ENCODE measurements at places on chromosomes 5 and 9.
A peak's percentile ranks its signal among the peaks of the same experiment; 100 is the strongest.

- DNase-seq, result peak; percentile 46
These were observed 334.4 kb downstream of the CWC27 start for GRCh38 chr5:65102976-65103711.

- no peak for DNase-seq
These were observed 471.3 kb upstream of the DAB2 start for GRCh38 chr5:39896104-39896503.

GRCh38 chr5:179827680-179828079 lies 7.0 kb downstream of the SQSTM1 start:
- no peak for DNase-seq

DNA sequence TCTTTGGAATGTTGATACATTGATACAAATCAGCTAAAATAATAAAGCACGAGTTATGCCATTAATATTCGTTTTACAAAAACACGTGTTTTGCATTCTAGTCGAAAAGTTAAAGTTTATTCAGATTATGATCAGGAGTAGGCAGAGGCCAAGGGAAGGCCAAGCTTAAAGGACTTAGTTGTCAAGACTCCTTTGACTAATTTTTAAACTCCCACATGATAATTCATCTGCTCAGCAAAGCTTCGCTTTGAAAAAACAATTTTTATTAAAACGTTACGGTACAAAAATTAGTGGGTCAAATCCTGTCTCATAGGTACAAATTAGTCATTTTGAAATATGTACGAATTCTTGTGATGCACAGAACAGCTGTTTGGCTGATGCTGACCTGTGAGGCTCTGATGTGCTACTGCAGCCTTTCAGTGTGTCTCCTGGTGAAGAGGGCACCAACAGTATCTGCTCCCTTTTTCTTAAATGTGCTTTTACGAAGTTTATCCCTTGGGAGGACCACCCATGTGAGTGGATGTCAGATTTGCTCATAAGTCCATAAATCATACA lies 23.0 kb upstream of the NR3C1 start:
- DNase-seq, result no peak

DNA sequence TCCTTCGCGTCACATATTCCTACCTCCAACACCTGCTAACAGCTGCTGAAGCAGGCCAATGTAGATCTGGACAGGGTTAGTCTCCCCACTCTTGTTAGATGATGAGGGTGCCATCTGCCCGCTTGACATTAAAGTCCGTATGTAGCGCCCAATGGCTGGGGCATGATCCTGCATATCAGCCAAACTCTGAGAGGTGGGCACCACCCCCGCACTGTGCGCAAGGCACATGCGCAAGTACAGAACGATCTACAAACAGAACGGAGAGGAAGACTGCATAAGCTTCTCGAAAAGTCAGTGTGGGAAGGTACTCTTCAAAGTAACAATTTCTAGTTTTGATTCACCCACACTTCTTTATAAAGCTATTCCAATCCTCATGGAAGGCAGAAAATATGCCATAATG lies 69.8 kb downstream of the ECPAS start:
- no peak for DNase-seq

GRCh38 chr5:74424162-74424868 lies 216.2 kb downstream of the ENC1 start:
- no peak for DNase-seq

DNA sequence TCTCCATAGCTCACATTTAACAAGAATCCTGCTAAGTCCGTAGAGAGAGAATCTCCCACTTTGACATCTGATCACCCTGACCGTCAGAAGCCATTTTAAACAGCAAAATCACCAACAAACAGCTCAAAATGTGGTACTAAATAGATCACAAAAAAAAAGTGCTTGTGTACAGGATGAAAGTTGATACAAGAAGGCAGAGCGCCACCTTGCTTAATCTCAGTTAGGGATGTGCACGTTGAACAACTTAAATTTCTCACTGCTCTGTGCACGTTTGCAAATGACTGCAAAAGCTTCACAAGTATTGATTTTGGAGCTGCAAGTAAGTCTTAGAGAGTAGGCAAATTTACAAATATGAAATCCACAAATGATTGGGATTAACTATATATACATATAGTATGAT lies 63.1 kb upstream of the NREP start:
- DNase-seq, result no peak

- no peak for DNase-seq
These were observed 108.6 kb upstream of the TLR4 start for GRCh38 chr9:117595650-117596049.

GRCh38 chr5:29867155-29867554 lies 1326.3 kb upstream of the CDH6 start:
- DNase-seq, result no peak

DNA sequence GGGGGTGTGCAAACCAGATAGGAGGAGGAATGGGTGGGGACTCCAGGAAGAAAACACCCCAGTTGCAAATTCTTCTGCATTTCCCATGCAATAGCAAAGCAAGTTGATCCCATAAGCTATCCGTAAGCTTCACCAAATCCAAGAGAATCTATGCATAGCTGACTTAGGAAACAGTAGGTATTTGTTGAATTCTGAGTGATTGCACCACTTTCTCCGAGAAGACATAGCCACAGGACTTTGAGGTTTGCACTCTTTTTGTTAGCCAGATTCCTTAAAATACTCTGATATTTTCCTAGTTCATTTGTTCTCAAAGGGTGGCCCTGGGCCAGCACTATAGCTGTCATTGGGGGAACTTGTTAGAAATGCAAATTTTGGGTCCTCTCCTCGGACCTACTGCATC lies 271.9 kb downstream of the SLIT3 start:
- no peak for DNase-seq

GRCh38 chr5:157961896-157962590 lies 103.1 kb upstream of the CLINT1 start:
- no peak for DNase-seq

DNA sequence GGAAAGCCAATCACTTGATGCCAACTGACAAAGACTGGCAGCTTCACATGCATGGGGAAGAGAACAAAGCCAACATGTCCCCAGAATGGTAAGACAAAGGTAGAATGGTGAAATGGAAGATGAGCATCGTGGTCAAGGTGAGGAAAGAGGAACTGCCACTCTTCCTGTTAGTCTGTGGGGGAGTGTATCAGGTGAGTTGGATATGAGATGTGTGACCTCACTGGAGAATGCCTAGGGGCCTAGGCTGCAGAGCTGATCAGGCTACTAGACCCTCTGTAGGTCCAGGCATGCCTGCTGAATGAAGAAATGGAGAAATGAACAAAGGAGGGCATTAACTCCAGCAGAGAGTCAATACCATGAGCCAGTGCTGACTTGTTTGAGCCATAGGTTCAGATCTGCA lies 112.4 kb upstream of the SLC1A3 start:
- DNase-seq, result no peak

GRCh38 chr9:120950421-120951388 lies 24.1 kb upstream of the TRAF1 start:
- no peak for DNase-seq

GRCh38 chr5:51997949-51998348 lies 614.7 kb downstream of the ISL1 start:
- DNase-seq, result no peak

DNA sequence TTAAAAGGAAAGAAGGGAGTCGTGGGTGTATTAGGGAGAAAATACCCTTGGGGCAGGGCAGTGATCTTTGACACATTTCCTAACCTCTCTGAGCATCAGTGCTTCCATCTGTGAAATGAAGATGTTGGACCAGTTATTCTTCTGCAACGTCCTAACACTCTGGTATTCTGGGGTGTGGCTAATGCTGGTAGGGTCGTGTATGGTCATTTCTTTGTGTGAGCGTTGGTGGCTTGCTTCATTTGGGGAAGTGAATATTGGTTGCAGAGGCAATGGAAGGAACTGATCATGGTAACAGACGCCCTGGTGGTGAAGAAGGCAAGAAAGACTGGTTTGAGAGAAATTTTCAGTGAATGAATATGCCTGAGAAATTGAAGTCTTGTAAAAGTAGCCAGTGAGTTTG lies 67.9 kb upstream of the TTC23L start:
- DNase-seq, result no peak

DNA sequence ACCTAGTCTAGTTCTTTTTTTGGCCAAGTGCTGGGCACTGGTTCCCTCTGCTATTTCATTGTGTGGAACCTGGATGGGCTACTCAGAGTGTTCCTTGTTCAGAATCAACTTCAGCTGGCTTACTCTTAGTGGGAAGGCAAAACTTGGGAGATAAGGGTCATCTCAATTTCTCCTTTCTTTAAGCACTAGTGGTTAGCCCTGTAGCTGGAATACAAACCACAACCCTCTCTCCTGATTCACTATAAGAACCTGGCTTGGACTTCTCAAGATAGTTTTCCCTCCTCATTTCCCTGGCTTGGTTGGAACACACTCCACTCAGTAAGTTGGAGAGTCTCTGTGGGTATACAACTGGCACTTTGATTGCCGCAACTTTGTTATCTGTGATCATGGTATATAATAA lies 35.1 kb downstream of the GRIA1 start:
- no peak for DNase-seq

GRCh38 chr5:156411-157072 lies 34.8 kb upstream of the LRRC14B start:
- no peak for DNase-seq

DNA sequence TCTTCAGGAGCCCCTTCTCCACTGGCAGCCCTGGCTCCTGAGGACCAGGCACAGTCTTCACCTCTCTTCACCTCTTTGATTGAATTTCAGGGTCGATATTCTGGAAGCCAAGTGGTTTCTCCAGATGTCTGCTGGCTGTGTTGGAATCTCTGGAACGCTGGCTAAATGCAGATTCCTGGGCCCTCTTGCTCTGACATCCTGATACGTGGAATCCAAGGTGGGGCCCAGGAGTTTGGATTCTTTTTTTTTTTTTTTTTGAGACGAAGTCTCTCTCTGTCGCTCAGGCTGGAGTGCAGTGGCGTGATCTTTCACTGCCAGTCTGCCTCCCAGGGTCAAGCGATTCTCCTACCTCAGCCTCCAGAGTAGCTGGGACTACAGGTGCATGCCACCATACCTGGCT lies 26.8 kb upstream of the IER5L start:
- DNase-seq, result no peak

GRCh38 chr5:79183617-79184016 lies 52.3 kb upstream of the JMY start:
- DNase-seq, result no peak

DNA sequence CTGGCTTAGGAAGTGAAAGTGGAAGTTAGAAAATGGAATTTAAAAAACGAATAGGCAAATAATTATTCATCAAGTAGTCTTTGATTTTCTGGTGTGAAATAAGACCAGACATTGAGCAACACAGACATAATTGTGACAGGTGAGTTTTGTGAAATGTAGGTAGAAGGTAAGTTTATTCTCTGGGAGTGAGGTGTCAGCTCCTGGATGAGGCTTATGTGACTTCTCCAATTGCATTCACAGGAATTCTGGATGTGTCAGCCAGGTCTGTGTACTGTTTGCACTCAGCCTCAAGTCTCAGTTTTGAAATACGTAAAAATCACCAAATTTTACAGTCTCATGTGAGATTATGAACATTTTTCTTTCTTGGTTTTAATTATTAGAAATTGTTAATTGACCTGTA lies 537.6 kb downstream of the CETN3 start:
- no peak for DNase-seq

DNA sequence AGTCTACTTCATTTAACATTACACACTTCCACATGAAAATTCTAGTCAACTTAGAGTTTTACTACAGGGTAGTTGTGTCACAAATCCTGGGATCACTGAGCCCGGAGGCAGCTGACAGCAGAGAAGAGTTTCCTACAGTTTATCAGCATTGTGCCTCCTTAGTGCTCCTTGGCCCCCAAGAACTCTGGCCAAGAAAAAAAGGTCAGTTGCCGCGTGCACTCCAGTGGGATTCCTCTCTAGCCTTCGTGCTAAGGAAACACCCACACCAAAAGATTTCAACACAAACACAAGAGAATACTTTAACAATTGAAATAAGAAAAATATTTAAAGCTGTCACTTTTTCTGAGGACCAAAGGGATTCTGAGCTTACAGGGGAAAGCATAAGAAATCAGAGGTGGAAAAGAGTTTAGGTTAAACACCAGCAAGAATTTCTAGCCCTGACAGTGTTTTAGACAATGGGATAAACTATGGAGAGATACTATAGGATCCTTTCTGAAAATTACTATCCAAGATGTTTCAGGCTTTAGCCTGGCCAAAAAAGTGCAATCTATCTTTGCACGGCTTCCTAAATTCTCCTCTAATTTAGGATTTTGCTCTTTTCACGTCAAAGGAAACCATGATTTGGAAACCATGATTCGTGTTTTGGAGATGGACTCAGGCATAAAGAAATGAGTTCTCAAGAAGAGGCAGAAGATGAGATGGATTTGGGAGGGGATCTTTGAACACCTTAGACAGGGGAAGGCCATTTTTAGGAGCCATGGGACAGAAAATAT lies 606.8 kb downstream of the RAB3C start:
- DNase-seq, result no peak

GRCh38 chr5:150460781-150461180 lies 11.2 kb upstream of the RPS14 start:
- no peak for DNase-seq

DNA sequence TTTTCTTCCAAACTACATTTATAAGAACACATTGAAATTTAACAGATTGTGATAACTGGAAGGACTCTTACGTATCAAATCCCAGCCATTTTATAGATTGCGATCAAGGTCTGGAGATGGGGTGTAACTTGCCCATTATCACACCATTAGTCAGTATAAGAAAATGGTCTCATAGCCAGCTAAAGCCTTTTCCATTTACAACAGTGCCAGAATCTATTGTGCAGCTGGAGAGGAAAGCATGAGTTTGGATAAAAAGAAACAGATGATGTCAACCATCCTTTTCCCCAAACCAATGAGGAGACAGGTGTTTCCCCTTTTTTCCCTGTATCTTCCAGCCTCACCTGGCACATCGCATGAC lies 658.8 kb downstream of the ACTL7B start:
- DNase-seq, result no peak

DNA sequence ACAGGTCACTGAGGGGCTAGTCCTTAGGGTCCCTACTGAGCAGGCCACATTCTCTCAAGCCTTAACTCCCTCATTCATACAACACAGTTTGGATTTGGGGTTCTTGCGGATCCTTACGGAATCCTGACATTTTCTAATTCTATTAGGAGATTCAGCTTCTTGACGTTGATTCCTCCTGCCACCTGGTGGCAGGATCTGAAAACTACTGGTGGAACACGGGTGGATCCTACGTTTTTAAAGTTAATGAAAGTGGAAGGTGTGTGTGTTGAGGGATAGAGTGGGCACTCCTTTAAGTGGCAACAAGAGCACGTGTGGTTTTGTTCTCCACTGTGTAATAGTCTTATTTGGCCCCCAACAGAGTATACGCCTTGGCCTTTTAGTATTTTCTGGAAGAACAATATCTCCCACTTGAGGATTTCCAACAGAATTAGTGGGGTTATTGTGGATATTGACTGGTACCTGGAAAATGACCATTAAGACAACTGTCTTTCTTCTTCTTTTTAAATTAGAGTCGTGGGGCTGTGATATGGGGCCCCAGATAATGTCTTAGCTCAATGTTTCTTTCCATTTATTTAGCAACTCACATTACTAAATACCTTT lies 25.2 kb downstream of the SLC28A3 start:
- peak; percentile 30 for DNase-seq

DNA sequence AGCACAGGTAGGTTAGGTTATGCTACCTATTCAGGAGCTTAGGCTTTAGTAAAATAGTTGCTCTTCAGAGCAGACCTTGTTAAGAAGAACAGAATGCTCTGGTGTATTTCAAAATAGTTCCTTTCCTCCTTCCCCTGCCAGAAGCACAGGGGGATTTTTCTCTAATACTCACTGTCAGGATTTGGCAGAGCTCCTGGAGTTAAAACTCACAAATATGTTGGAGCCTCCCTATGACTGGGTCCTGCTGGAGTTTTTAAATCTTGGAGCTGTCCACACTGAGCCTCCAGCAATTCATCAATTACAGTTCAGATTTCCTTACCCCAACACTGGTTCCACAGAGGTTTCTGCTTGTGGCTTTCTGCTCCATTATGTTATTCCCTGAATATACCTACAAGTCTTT lies 1233.8 kb upstream of the WWC1 start:
- no peak for DNase-seq

Data from GM18507 (cell line).